ENCODE measurements at places on chromosomes 11 and 22. TPM values are rescaled to one million over a fixed set of nuclear protein-coding genes. Genes with fewer than 3 reads are reported as not detected.

- no peak for DNase-seq
Observed at GRCh38 chr11:11450744-11451362, 97.8 kb upstream of the CSNK2A3 start.

GRCh38 chr22:29700900-29701154 lies 19.0 kb upstream of the CABP7 start:
- DNase-seq = no peak

DNA sequence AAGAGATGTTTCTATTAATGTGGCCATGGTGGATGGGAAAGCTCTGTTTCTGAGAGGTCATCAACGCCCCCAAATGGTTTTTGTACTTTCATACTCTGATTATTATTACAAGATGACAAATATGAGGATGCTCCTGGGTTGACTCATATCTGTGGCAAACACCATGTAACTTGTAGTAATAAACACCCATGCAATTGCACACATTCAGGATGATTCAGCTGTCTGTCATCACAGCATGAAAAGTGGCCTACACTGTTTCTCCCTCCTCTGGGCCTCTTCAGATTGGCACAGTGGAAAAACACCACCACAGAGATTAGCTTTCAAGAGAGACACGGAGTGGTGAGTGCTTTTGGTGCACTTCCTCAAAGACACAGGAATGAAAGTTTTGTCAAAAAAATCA lies 85.4 kb downstream of the MTNR1B start:
- DNase-seq = no peak

DNA sequence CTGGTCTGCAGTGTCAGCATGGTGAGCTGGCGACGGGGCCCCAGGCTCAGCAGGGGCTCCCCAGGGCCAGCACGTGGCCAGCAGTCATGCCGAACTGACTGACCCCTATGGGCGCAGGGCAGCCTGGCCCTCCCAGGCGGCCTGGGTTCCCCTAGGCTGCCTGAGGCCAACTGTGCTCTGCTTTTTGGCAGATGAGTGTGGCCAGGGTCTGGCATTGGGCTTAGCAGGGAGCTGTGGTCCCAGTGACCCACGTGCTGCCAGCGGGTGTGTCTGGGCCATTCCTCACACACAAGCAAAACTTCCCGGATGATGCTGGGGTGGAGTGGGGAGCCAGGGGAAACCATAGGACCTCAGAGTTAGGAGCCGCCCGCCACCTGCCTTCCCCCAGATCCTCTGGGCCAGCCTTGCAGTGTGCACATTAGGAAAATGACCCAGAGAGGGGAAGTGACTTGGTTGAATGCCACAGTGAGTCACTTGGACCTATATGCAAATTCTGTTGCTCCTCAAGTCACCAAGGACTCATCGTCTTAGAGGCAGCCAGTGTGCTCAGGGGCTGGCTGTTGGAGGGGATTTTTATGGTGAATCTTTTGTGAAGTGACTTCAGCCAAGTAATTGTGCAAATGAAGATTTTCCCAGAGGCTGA lies 6.5 kb downstream of the ADORA2A start:
- peak; percentile 88 for DNase-seq

DNA sequence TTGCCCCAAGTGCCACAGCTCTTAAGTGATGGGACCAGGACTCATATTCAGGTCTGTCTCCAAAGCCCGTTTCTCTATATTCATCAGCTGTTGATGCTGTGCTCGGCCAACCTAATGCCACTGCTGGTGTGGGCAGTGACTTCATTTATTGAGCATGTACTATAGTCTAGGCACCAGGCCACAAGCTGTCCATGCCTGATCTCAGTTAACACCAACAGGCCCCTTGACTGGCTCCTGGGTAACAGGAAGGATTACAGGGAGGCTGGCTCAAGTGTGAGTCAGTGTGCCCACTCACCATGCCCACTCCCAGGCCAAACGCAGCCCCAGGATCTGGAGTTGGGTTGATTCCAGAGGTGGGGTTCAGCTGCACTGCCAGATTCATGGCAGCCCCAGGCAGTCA lies 8.6 kb upstream of the CRYBB2 start:
- DNase-seq = no peak

DNA sequence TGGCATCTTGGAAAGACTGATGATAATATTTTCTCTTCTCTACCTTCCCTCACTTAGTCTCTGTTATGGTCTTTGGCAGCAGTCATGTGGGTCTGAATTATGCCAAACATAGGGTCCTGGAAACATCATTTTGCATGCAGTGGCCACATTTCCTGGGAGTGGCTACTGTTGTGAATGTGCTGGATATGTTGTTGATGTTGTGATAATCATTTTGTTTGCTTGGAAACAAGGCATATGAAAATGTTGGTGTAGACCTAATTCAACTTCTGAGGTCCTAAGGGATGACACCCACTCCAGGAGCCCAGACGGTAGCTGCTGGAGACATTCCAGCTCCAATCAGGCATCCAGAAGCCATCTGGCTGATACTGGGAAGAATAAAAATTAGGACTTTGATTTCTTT lies 109.7 kb downstream of the DCDC1 start:
- no peak for DNase-seq

DNA sequence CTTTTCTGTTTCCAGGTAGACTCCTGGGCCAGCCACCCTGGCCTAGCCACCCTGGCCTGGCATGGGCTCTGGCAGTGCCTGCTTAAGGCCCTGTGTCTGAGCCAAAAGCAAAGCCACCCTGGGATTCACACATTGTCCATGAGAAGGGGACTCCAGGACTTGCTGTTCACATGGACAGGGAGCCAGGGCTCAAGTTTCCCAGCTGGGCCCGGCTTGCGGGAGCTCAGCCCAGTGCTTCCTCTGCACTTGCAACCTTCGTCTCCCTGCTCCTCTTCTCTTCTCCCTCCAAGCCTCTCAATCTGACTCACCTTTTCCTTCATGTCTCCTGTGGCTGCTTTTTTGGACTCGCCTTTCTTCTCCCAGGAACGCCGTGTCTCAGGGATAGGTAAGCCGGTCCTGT lies 130.3 kb downstream of the MICAL2 start:
- no peak for DNase-seq

DNA sequence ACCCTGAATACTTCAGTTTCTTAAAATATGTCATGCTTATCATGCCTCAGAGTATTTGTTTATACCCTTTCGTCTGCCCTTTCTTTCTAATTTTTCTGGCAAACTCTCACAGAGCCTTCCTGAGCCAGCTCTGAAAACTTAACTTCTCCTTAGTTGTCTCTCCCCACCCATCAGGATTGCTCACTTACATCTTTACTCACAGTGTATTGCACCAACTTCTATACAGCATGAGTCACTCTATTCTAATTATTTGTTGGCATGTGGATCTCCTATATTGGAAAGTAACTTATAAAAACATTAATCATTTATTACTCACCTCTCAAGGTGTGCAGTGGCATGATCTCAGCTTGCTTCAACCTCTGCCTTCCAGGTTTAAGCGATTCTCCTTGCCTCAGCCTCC lies 114.9 kb downstream of the FANCF start:
- DNase-seq = no peak

GRCh38 chr11:112751772-112752171 lies 209.4 kb upstream of the NCAM1 start:
- no peak for DNase-seq

The NEFH gene
- polyA plus RNA-seq = 0.70 TPM

The FXYD6 gene
- 40.8 TPM for polyA plus RNA-seq

The TTC28 gene
- 0.76 TPM for polyA plus RNA-seq

The CELSR1 gene
- 13.1 TPM for polyA plus RNA-seq

The NPTXR gene
- polyA plus RNA-seq = 0.53 TPM

The CRYBB2 gene
- polyA plus RNA-seq = 0.12 TPM

The PRG3 gene
- polyA plus RNA-seq = 0.83 TPM

The FAM180B gene
- polyA plus RNA-seq = 0.07 TPM

The HYOU1 gene
- polyA plus RNA-seq = 22.7 TPM

The TTC17 gene
- polyA plus RNA-seq = 31.1 TPM

Measured in spleen (tissue), 13 donors.